ENCODE measurements at places on chromosomes 4 and X.

DNA sequence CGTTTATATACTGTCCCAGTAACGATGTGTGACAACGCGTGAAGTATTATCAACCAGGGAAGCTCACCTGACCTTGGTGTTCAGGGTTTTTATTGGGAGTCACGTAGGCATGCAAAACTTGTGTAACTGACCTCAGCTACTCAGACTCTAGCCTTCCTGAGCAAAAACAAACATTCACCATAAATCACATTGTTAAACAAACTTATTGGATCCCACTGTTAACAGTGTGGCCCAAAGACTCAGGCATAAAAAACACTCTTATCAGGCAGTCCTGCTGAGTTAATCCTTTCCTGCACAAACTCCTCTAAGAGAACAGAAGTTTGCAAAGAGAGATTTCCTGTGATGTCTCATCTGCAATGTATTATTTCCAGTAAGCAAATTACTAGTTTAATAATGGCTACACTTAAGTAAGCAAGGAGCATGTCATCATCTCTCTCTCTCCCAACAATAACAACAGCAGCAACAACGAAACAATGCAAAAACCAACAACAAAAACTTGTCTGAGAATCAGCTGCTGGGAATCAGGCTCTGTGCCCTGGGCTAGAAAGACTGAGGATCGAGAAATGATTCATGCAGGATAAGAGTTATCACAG, 12.0 kb downstream of the GAGE1 start:
- DNase-seq, result no peak

GRCh38 chr4:183843248-183843671, 61.8 kb upstream of the STOX2 start:
- DNase-seq, result no peak

- DNase-seq, result no peak
Observed at GRCh38 chrX:136147976-136148375, 643 bp downstream of the FHL1 start.

- no peak for DNase-seq
Observed at GRCh38 chrX:44382871-44383270, 39.4 kb upstream of the EFHC2 start.

GRCh38 chr4:7581477-7581876, 146.7 kb upstream of the PSAPL1 start:
- no peak for DNase-seq

GRCh38 chr4:178255172-178255571, 812.9 kb upstream of the AGA start:
- no peak for DNase-seq

DNA sequence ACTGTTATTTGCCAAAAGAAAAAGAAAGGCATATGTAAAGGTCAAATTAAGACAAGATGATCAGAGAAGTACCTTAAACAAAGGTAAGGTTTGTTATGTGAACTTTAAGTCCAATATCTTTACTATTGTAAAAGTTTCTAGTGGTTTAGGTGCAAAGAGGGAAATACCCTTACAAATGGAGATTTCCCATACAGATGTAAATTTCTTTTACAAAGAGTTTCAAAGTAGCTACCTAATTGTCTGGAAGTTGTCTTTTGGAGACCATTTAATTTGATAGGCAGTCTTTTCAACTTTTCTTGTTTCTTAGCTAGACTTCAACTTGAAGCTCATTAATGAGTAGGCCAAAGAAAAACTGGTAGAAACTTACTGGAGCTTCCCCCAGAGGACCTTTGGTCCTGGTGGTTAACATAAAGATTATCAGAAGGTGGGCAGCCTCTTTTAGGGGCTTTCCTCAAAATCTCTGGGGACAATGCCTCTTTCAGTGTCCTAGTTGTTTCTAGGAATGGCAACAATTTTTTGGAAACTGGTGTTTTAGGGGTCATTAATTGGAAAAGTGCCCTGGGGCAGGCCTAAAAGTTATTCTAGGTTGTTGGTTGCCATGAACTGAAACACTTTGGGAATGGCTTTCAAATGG, 297.3 kb downstream of the GUCY2F start:
- no peak for DNase-seq

DNA sequence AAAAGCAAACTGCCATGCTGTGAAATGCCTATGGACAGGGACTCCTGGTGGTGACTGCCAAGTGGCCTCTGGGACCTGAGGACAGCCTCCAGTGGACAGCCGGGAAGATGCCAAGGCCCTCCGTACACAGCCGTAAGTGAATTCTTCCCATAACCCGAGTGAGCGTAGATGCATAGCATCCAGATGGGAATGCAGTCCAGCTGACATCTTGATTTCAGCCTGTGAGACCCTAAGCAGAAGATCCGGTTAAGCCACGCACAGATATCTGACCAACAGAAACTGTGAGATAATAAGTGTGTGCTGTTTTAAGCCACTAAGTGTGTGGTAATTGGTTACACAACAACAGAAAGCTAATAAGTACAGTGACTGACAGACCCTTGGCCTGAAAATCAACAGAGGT, 55.9 kb downstream of the TMEM156 start:
- no peak for DNase-seq

- DNase-seq, result no peak
Observed at GRCh38 chr4:23279377-23279986, 586.7 kb downstream of the GBA3 start.

DNA sequence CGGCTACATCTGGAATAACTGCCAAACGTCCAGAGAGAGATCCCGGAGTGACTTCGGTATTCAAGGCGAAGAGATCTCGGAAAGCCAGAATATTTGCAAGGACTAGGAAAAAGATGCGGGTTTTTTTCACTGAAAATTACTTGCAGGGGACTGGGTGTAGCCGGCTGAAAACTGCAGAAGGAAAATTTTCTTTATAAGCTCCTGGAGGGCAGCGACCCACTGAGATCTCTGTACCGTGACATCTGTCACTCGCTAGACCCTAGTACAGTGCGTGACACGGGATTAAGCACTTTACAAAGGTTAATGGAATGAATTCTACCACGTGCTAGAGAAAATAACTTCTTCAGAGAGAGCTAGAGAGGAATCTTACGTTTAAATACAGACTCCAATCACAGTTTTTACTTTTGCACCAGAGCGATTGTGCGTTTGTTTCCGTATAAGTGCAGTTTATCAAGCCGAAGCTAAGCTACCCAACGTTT, 1.1 kb upstream of the LCORL start:
- no peak for DNase-seq

DNA sequence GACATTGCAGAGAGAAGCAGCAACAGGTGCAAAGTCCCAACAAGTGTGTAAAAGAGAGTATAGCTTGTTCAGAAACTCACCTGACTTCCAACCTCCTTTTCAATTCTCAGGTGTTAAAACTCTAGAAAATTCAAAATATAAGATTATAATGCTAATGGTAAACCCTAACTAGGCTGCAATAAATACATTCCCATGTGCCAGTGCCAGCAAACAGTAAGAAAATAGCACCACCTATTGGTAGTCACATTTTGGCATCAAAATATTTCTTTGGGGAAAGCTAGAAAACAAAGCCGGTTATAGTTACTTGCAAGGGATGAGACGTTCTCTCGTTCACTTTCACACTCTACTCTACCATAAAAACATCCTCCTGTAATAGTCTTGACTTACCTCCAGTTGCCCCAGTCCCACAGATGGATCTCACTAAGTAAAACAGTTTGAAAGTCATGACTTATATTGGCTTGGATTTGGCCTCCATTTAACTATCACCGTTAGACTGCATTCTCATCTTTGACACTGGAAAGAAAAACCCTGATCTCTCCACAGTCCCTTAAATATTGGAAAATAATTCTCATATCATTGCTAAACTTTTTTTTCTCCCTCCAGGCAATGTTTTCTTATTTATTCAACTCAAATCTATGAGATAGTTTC, 9.6 kb downstream of the BMP3 start:
- no peak for DNase-seq

DNA sequence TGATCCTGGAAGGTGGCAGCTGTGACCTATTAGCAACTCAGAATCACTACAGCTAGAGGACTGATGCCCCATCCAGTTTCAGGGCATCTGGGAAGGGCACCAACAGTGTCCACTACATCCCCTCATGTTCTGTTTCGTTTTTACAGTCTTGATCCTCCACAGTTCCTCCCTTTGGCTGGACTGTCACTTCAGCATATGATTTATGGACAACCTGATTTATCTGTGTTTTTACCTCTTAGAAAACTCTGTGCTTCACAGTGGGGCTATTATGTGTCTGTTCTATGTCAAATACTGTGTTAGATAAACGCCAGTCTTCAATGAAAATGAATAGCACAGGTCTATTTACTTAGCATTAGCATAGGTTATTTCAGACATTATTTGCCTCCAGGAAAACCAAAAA, 63.1 kb upstream of the GRPR start:
- no peak for DNase-seq

DNA sequence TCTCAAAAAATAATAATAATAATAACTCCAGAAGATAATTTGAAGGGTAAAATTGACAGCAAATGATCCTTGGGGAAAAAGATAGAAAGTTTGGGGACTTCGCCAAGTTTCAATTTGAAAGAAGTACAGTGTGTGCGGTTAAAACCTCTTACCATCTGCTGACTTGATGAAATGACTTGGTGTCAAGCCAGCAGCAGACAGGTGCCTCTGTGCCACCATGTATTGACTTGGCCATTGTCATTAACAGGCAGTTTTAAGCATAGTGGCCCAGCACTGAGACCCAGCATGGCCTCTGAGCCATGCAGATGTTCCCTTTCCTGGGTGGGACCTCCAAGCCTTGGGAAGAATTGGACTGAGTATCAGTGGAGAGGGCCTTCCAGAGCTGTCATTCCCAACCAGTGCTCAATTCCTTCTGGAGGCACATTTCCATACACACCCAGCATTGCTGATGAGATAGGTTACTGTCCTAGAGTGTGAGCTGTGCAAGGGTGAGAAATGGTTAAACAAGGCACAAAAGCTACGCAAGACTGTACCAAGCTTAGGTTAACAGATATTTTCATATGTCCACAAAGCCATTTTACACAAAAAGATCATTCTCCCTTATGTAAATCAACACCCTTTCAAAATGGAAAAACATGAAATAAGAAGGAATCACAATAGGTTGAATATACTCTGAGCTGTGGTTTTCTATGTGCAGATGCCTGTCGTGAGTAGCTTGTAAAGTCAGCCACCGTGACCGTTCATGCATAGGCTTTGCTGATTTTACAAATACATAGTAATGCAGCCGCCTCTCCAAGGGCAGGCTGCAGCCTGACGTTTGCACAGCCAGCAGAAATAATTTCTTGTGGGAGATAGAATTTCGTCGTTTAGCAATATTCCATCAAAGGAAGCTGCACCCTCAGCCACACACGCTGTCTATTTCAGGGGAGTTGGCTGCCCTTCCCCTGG, 59.4 kb upstream of the FBXW7 start:
- DNase-seq, result no peak

DNA sequence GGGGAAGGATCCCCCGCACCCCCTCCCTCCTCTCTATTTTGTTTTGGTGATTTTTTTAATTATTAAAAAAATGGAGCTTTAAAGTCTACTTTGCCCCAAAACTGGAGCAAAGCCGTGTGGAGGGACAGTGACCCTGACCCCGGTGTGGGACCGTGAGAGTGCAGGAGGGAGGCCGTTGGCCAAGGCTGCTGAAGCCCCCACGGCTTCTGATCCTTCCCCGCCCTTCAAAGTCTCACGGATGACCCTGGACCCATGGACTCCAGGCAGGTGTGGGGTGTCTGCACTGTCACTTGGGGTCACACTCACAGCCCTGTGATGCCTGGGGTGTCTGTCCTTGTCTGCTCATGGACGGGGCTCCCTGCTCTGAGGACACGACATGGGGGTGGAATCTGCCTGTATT, 133.3 kb downstream of the CPZ start:
- DNase-seq, result no peak

DNA sequence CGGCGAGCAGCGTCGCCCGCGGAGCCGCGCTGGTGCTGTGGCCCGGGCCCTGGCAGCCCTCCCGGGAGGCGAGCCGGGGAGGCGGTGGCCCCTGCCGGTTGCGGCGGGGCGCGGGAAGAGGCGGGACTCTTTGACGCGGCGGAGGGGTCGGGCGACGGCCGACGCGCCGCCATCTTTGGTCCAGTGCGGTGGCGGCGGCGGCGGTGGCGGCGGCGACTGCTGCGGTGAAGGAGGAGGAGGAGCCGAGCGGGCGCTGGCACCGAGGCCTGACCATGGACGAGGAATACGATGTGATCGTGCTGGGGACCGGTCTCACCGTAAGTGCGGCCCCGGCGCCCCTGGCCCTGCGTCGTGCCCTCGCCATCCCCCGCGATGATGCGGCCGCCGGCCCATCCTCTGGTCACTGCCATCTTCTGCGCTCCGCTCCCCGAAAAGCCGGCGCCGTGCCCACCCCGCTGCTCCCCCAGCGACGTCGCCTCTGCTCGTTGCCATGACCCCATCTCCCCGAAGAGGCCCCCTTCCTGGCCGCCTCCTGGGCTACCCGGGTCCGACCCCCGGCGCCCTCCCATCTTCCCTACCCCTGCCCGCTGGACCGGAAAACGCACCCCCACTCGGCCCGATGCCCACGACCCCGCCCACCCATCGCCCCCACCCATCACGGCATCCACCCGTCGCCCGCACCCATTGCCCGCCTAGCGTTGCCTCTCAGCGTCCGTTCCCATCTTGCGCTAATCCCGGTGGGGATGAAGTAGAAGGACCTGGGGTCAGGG, at the start of gene GDI1:
Gene GDI1, plus strand, starts transcription at position 172 of the 770 bp plus-strand sequence. Its CDS starts 101 bp downstream, at position 273.
- DNase-seq, result peak; percentile 27

GRCh38 chr4:156790866-156791265, 180.7 kb downstream of the PDGFC start:
- DNase-seq, result no peak

DNA sequence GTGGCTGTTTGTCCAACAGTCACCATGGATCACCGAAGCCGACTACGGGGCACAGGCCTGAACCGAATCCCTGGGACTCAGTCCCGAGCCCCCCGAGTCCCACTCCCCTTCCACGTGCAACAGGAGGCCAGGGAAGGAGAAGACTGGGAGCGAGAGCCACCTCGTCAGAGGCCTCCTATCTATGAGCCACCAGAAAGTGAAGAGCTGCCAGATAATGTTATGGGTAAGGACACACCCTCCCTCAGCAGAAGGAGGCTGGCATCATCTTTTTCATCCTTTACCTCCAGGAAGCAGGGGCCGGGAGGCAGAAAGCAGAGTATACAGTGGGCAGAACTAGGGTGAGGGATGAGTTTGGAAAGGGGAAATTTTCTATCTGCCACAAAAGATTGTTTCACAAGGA, 2.8 kb upstream of the PRDX4 start:
- no peak for DNase-seq

- no peak for DNase-seq
Observed at GRCh38 chr4:16991450-16991849, 93.0 kb upstream of the LDB2 start.

GRCh38 chrX:17710871-17711301, 26.4 kb upstream of the SCML1 start:
- no peak for DNase-seq

GRCh38 chr4:54958236-54958635, 167.2 kb downstream of the KDR start:
- no peak for DNase-seq

- DNase-seq, result no peak
Observed at GRCh38 chr4:159422626-159423025, 319.7 kb downstream of the RAPGEF2 start.

GRCh38 chr4:182832352-182833120, 84.7 kb downstream of the DCTD start:
- no peak for DNase-seq

- DNase-seq, result no peak
Observed at GRCh38 chr4:20883231-20883630, 183.0 kb downstream of the PACRGL start.

- no peak for DNase-seq
Observed at GRCh38 chrX:24515447-24515846, 50.4 kb downstream of the PDK3 start.

- no peak for DNase-seq
Observed at GRCh38 chr4:47718696-47719095, 119.2 kb downstream of the CORIN start.

GRCh38 chr4:76212851-76213414, 691 bp downstream of the SCARB2 start:
- no peak for DNase-seq

GRCh38 chr4:150096625-150097024, 18.4 kb downstream of the DCLK2 start:
- no peak for DNase-seq

Measured in stimulated activated CD4-positive, alpha-beta T cell treated with anti-CD3 and anti-CD28 coated beads, Interleukin-1b, Interleukin-23, amount 100 ng/mL, for 4 hours (primary cell).